ENCODE measurements at places on chromosomes 4 and X. TPM values are rescaled to one million over a fixed set of nuclear protein-coding genes. Genes with fewer than 3 reads are reported as not detected.

The SLITRK4 gene
- not detected for total RNA-seq

DNA sequence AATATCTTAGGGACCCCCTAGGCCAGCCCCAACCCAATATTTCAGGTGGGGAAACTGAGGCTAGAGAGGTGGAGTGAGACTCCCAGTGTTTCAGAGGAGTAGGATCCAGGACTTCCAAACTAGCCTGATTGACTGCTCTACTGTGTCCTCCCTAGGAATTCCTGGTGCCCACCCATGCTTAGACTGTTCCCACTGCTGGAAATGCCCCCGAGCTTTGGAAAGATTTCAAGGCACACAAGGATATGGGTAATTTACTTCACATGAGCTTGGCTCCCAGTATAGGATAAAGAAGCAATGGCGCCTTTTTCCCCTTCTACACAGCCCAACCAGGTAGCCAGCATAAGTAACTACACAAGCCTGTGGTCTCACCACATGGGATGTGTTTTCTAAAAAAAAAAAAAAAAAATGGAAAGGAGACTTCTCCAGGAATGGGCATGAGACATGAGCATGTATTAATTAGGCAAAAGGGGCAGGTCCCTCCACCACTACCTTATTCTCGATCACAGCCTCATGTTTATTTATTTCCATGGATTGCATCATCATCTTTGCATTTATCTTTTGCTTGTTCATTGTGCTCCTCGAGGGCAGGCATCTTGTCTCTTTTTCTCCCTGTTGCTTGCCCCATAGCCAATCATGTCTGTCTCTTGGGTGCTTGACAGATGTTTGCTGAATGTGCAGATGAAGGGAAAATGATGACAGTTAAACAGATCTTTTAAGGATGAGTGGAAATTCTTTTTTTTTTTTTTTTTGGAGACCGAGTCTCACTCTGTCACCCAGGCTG lies 66.7 kb downstream of the DRD5 start:
- no peak overlapping the region for H3K27ac ChIP-seq
- H3K36me3 ChIP-seq, result 0 out of 2 replicates have a peak, but pooled peaks cover 3% of the 10 kb centered on the region
- no peak for DNase-seq
- peaks cover 4% of the 10 kb centered on the region for H3K4me1 ChIP-seq
- H3K27me3 ChIP-seq, result no peaks in the 10 kb centered on the region

DNA sequence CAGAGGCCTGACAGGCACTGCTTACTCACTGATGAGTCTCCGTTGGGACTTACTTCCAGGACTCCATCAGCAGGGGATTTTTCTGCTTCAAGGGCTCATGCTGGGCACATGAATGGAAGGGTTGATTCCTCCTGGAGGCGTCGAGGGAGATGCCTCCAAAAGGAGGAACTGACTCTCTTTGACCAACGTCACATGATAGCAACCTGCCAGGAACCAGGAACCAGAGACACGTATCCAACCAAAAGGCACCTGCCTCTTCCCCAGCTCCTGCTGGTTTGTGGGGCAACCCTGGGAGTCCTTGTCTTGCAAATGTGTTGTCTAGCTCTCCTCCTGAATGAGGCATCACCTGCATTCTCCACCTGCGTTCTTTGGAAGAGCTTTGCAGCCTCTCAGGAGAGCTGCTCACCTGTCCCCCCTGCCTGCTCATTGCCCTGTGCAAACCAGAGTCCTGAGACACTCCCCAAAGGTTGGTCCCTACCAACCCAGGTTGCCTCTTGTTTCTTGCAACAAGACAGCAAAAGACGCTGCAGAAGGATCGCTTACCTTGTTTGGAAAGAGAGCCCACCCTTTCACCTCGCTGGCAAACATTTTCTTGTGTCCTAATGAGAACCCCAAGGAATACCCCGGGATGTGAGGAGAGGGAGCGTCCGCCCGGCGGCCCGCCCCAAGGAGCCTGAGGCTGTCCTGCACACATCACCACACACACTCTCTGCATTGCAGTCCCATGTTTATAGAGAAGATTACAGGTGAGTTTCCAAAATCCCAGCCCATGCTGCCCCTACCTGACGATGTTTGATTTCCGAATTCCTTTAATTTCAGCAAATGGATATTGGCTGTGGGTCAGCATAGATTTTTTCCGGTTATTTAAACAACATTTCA lies 30.5 kb upstream of the SHOX start:
- H3K4me1 ChIP-seq, result peaks cover 24% of the 10 kb centered on the region
- peak overlapping the region; percentile 38 for H3K27ac ChIP-seq
- peaks cover 28% of the 10 kb centered on the region for H3K36me3 ChIP-seq
- H3K27me3 ChIP-seq, result peaks cover 24% of the 10 kb centered on the region
- DNase-seq, result peak; percentile 33
- H3K4me3 ChIP-seq, result peak overlapping the region; percentile 32

The HSD17B13 gene
- total RNA-seq, result 0.25 TPM

The IL2RG gene
- 0.94 TPM for total RNA-seq

DNA sequence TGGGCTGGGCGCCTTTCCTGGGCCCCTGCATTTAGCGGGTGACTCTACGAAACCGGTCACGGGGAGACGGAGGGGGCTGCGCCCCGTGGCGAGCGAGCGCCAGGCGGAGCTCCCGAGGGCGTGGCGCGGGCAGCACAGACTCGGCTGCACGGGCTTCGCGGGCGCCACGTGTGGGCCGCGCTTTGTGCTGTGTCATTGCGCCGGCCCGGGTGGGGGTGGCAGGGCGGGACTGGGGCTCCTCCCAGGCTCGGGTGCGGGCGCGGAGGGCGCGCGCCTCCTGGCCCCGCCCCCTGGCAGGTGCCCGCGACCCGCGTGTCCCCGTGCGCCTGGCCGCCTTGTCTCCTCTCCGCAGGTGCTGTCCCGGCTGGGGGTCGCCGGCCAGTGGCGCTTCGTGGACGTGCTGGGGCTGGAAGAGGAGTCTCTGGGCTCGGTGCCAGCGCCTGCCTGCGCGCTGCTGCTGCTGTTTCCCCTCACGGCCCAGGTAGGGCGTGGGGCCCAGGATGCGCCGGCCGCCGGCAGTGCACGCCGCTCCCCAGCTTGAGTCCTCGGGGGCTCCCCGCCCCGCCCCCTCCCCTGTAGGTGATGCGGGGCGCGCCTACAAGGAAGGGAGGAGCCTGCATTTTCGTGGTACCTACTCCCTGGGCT lies 651 bp downstream of the UCHL1 start:
- peak overlapping the region; percentile 94 for H3K4me3 ChIP-seq
- H3K36me3 ChIP-seq, result peaks cover 45% of the 10 kb centered on the region
- H3K27me3 ChIP-seq, result no peaks in the 10 kb centered on the region
- peaks cover 32% of the 10 kb centered on the region for H3K4me1 ChIP-seq

The CT55 gene
- not detected for total RNA-seq
